ENCODE measurements at places on chromosomes 2 and 18. TPM values are rescaled to one million over a fixed set of nuclear protein-coding genes. Genes with fewer than 3 reads are reported as not detected.

The POTEC gene
- not detected for total RNA-seq

The CTAGE1 gene
- total RNA-seq = not detected

The TRAF3IP1 gene
- 33.4 TPM for total RNA-seq

The TUBB6 gene
- total RNA-seq = 141 TPM

The ACMSD gene
- total RNA-seq = not detected

The PLGLB1 gene
- total RNA-seq = 8.9 TPM

The LHCGR gene
- total RNA-seq = 12.4 TPM

DNA sequence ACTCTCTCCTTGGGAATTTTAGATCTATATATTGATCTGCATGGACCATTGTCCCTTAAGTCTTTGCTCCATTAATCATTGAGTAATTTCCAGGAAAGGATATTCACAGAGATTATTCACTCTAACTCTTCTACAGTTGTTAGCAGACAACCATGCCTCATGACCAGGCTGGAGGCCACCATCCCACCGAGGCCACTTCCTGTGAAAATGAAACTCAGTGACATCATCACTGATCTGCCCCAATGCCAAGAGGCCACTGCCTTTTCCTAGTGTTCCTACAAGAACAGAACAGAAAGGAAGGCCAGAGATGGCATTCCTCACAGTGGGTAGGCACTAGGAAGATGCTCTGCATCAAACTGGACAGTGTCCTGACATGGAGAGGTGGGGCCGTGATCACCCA is 161.3 kb downstream of the DTNA start:
- no peak for DNase-seq

GRCh38 chr18:48713309-48713708 is 174.5 kb downstream of the CTIF start:
- peak; percentile 79 for DNase-seq

GRCh38 chr2:181457741-181458425 is 697 bp downstream of the ITGA4 start:
- peak; percentile 63 for DNase-seq

GRCh38 chr2:221330436-221330835 is 241.7 kb downstream of the EPHA4 start:
- DNase-seq = no peak

DNA sequence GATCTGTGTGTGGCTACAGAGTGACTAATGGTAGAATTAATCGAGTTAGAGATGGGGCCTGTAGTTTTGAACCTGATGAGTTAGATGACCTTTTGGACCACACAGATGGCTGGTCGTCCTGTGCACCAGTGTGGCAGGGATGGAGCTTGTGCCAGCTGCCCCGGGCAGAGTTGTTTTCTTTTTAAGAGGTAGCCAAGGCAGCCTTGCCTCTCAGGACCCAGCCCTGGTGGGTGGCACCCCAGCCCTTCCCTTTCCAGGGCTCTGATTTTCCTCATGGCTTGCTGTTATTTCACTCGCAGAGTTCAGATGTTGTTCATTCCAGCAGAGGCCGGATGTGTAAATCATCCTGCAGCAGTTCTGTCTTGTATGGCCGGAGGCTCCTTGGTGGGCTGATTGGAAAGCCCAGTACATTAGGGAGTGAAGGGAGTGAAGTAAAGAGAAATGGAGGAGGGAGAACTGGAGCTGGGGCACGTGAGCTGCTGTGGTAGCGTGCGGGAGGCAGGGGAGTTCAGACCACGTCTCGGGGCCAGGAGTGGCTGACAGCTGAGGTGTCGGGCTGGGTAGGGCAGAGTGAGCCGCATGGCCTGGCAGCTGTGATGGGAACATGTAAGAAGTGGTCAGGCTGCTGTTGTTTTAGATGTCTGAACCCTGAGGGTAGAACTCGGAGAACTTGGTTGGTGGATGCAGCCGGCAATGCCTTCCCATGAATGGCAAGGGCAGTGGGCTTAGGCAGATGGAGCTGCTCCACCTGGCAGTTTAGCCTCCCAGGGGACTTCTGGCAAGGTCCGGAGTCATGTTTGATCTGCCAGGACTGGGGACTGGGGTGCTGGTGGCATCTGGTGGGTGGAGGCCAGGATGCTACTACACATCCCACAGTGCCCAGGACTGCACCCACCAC is 28.8 kb downstream of the ASAP2 start:
- no peak for DNase-seq
